ENCODE measurements at places on chromosomes 4 and X. TPM values are rescaled to one million over a fixed set of nuclear protein-coding genes. Genes with fewer than 3 reads are reported as not detected.

The AKAP17A gene
- 35.5 TPM for total RNA-seq

The PAGE2B gene
- total RNA-seq: not detected

The BCLAF3 gene
- 3.6 TPM for total RNA-seq

The ENAM gene
- 0.14 TPM for total RNA-seq

The HPGDS gene
- under 0.01 TPM for total RNA-seq

The KDR gene
- total RNA-seq: 5.7 TPM

The STIM2 gene
- total RNA-seq: 25.2 TPM

The MAGEA4 gene
- total RNA-seq: not detected

The FOXP3 gene
- total RNA-seq: not detected

The GPR50 gene
- total RNA-seq: not detected

The SPARCL1 gene
- not detected for total RNA-seq

The GPR173 gene
- 3.7 TPM for total RNA-seq

The CT45A10 gene
- total RNA-seq: not detected

The MAGED2 gene
- total RNA-seq: 219 TPM

The IL3RA gene
- total RNA-seq: not detected

The KIT gene
- total RNA-seq: under 0.01 TPM

The NUP62CL gene
- not detected for total RNA-seq

The CSAG3 gene
- not detected for total RNA-seq

The SYTL4 gene
- total RNA-seq: 4.0 TPM

The CDS1 gene
- under 0.01 TPM for total RNA-seq

The KCND1 gene
- total RNA-seq: under 0.01 TPM
